ENCODE measurements at places on chromosomes 5 and 9.

GRCh38 chr5:150765799-150766169 lies 7.0 kb upstream of the DCTN4 start:
- DNase-seq = no peak

DNA sequence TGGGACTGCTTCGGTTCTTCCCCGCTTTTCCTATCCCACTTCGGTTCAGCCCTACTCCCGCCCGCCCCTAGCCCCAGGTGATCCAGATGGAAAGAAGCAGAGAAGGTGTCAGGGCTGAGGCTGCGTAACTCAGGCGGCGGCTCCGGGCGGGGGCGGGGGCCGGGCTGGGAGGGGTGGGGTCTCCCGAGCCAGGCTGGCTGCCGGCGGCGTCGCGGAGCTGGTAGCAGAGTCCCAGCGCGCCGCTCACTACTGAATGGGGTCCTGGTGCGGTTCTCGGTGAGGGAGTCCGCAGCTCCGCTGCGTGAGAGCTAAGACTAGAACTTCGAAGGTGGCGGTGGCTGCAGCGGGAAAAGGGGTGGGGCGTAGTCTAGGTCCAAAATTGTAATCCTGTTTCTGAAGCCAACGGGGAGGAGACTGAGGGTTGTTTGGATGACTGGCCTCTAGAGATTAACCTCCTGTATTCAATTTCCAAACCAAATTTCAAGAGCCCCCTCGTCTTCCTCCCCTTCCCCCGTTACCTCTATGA lies 1.4 kb downstream of the PRR16 start:
- DNase-seq = peak; percentile 74

DNA sequence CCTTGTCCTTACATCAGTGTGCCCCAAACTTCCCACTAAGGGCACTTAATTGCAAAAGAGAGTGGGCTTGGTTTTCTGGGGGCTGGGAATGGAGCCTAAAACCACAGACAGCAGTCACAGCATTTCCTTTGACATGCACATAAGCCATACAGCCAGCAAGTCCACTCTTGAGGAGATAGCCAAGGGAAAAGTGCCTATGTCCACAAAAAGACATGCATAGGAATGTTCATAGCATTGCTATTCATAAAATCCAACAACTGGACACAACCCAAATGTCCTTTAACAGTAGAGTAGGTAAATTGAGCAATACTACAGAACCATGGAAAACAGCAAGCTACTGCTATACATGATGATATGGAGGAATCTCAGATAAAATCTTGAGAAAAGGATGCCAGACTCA lies 11.7 kb upstream of the FAT2 start:
- peak; percentile 45 for DNase-seq

DNA sequence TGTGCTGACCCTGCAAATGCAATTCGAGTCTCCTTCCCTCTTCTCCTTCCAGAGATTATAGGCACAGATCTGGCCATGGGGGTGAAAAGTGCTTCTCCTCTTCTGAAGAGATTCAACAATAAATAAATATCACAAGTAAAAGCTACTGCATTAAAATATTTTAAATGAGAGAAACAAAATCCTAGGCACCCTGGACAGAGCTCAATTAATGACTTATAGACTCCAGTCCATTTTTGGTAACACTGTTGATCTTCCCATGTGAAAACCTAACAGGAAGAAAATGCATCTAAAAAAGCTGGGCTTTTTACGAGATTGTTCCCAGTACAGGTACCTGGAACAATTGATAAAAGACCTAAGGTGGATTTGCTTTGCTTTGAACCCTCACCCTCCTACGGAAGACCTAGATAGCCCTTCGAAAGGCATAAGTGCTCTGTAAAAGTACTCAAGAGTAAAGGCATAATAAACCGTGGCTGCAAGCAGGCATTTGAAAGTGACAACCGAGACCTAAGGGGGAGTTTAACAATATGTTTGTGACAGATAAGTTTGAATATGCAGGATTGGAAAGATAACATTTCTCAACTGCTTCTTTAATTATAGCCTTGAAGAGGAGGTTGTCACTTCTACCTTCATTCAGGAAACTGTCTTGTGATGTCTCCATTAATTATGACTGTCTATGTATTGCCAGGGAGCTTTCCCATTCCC lies 29.4 kb upstream of the MED10 start:
- DNase-seq = no peak

GRCh38 chr9:129224618-129225489 lies 46.8 kb upstream of the IER5L start:
- no peak for DNase-seq

All from fibroblast of the aortic adventitia (primary cell).